ENCODE measurements at places on chromosomes 7 and 10.

GRCh38 chr10:70109064-70109729 lies 23.4 kb downstream of the AIFM2 start:
- no peak for DNase-seq

DNA sequence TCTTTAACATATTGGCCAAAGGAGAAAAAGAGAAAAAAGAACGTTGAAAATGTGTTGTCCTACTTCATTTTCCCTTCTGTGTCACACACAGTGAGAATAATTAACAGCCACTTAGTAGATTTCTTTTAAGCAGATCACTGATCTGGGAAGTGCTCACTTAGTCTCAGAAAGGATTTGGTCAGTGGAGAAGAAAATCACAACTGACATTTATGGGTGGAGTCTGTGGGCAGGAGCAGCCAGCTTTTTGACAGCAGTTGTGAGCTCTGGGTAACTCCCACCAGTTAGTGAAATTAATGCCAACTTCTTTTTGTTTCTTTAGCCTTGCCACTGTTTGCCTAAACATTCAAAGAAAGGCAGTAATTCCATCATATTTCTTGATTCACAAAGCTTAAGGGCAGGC lies 49.7 kb downstream of the CDK14 start:
- DNase-seq: no peak

GRCh38 chr10:78658645-78659597 lies 409.8 kb upstream of the ZMIZ1 start:
- no peak for DNase-seq

- DNase-seq: no peak
These were observed 8.6 kb downstream of the GJD4 start for GRCh38 chr10:35613597-35614226.

DNA sequence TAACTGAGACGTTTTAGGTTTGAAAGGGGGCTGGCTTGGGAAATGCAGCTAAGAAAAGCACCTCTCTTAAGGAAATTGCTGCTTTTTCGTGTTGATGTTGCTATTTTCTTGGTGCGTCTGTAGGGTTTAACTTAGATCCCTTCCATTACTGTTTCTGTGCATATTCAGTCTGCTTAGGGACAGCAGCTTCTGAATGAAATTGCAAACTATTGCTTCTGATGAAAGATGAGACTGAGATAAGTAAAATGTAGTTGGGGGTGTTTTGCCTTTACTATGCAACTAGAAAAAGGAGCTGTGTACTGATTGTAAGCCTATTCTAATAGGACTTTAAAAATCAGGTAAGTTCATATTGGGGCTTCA lies 772 bp downstream of the HDAC9 start:
- DNase-seq: no peak

DNA sequence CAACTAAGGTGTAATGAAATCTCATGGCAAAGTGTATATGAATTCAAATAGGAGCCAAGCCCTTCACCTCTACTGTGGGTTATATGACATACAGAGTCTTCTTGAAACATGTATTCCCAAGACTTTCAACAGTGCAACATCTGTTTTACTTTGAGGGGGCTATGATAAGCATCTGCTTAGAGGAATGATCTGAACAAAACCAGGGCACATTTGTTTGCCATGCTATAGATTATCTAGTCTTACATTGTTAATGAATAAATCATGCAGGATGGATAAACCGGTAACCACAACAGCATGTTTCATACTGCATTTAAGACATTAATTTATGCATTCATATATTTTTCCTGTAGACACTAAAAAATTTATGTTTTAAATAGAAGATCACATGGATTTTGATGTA lies 1021.9 kb downstream of the LRMDA start:
- no peak for DNase-seq

DNA sequence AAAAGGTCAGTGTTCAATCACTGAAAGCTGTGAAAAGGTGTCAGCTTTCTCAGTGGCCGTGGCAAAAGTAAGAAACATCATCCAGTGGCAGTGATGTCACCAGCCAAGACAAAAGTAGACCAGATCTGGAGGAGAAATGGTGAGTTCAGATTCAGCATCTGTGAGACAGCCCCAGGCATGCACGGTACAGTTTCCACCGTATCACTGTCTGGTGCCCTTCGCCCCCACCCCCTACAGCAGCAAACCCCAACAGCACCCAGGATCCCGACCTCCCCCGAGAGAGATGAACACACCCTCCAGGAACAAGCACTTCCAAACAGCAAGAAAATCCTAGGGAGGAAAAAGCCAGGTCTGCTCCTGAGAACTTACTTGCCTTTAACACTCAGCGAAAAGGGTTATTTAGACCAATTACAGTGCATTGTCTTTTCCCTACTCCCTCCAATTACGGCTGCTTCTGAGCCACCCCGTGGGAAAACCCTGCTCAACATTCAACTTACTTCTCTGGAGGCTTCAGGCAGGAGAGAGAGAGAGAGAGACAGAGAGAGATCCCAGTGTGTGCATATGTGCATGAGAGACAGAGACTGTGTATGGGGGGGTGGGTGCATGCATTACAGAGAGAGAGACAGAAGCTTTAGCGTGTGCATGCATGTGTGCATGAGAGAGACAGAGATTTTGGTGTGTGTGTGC lies 189.6 kb downstream of the GRID1 start:
- no peak for DNase-seq
